T-helper 17 cell (primary cell): ENCODE measurements at places on chromosomes 16 and 17.

DNA sequence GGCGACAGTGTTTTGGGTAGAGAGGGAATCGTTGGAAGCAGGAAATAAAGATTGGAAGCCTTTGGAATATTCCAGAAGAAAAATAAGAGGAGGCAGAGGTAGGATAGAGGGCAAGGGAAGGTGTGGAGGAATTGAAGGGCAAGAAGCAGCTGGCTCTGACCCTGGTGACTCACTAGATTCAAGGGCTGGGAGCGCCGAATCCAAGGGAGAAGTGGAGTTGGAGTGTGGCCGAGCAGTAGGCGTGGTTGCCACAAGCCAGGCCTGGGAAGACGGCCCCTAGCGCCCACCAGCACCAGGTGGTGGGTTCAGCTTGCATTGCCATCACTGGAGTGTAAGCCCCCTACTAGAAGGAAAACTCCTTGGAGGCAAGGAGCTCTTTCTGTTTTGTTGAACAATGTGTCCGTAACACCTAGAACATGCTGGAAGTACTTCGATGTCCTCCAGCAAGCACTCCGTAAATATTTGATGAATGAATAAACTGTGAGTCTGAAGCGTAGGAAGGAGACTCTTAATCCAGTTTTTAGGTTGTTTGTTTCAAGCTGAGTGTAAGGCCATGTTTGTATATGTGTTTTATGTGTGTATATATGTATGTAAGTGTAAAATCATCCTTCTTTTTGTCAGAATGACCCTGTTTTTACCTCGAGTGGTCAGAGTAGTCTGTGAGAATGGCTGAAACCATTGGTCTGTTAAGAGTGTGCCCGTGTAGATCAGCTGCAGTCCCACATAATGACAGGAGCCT, 139.5 kb downstream of the CMIP start:
- DNase-seq = no peak

DNA sequence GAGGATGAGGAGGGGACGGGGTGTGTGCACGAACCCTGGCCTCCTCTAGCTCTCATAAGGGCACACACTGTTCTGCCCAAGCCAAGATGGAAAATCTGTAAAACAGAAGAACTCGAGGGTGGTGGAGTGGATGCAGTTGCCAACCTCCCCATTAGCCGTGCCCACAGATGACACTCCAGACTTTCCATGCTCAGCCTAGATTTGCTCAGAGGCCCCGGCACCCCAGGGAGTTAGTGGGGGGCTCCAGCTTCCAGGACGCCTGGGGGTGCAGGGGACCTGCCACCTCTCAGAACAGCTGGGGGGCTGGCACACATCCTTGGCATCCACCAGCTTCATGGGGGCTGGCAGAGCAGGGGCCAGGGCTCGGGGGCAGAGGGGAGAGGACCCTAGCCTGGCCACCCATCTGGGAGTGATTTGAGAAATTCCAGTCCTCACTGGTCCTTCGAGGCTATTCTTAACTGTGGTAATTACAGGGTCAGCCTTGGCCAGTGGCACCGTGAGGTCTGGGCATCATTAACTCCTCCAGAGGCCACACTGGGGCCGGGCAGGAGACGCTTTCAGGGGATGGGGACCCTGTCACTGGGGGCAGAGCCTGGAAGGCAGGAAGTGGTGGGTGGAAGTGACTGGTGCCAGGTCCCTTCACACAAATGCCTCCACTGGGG, 14.3 kb downstream of the VASN start:
- no peak for DNase-seq

DNA sequence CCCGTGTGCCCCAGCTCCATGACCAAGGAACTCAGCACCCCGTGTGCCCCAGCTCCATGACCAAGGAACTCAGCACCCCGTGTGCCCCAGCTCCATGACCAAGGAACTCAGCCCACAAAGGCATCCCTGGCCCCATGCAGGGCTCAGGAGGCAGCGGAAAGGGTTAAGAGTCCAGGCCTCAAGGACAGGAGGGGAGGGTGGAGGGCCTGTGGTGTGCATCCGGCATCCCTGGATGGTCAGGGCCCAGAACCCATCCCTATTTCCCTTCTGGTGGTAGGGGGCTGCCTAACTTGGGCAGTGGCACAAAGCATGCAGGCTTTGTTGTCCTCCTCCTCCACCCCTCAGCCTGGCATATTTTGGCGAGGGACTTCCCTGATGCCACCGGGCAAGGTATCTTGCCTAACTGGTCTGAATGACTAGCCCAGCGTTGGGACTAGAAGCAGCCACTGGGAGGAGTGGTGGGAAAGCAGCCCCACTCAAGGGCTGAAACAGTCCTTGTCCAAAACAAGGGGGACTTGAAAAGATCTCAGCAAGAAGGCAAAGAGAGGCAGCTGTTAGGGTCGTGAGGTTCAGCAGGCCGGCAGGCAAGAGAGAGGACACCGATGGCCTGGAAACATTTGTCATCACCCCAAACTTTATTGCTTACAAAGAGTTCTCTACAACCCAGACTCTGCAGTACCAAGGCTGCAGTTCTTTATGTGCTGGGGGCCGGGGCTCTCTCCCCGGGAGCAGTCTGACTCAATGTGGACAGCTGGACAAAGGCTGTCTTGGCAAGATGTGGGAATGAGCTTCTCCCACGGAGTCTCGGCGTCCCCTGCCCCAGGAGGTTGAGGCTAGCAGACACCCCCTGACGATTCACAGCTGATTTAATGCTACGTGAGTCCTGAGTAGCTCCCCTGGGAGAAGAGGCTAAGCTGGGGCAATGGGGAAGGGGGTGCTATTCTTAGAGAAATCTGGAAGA, 902 bp upstream of the SPATA32 start:
- no peak for DNase-seq

DNA sequence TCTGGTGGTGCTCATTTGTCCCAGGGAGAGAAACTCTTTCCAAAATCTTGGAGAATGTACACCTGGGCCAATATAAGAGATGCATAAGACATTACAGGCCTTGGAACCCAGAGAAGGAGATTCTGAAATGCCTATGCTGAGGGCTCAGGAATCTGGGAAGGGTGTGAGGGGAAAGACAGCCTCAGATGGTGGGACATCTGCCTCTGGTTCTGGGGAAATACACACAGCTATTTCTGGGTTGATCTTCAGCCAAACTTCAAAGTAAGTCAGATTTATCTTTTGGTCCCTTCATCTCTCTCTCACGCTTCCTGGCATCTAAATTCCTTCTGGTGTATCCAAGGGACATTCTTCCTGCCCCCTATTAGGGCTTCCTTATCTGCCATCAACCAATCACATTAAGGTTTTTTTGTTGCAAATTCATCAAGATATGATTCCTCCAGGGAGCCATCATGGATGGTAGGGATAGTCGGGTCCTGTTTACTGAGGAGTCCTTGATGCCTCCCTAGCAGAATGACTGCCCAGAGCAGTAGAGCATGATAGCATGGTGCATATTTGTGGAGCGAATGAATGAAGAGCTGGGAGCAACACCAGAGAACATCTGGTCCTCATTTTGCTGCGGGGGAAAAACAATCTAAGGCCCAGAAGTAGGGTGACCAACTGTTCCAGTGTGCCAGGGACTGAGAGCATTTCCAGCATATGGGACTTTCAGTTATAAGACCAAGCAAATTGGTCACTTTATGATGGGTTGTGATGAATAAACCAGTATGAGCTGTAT, 35.7 kb upstream of the DYNLL2 start:
- DNase-seq = no peak

GRCh38 chr16:75062976-75063346, 53.6 kb downstream of the LDHD start:
- no peak for DNase-seq

- no peak for DNase-seq
Observed at GRCh38 chr16:8975039-8975438, 11.3 kb upstream of the USP7 start.

DNA sequence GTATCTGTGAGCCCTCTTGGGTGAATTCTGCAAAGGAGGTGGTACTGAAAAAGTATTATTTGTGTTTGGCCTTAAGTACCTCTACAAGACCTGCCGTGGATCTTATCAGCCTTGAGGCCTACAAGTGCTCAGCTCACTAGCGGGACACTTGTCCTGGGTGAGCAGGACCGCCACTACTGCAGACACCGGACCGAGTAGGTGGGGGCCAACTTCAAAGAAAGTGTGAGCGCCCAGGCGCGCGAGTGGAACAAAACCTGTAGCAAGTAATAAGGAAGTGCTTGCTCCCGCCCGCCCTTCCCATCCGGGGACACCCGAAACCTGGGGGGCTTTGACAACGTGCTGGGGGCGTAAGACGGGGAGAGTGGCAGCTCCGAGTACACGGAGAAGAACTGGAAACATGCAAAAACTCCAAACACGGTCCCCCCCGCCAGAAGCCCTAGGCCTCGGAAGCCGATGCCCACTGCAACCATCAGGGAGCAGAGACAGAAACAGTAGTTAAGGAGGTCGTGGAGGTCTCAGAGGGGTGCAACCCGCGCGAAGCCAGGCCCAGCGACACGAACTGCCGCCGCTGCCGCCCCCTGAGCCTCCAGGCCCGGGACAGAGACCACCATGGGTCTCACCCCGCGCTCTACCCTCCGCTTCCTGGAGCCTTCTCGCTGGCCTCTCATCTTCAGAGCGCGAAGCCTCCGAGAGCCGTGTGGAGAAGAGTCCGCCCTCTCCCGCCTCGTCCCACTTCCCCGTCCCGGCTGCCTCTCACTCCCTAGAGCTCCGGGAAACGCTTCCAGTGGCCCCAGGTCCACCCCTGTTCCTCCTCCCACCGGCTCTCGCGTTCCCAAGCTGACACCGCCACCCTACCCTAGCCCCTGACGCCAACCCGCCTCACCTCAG, 537 bp downstream of the CNOT1 start:
- peak; percentile 17 for DNase-seq

GRCh38 chr17:45172541-45173286, 11.0 kb downstream of the HEXIM2 start:
- no peak for DNase-seq

- DNase-seq = no peak
Observed at GRCh38 chr17:42520540-42520951, 15.5 kb upstream of the NAGLU start.

GRCh38 chr17:12296209-12296625, 275.5 kb downstream of the MAP2K4 start:
- DNase-seq = no peak

DNA sequence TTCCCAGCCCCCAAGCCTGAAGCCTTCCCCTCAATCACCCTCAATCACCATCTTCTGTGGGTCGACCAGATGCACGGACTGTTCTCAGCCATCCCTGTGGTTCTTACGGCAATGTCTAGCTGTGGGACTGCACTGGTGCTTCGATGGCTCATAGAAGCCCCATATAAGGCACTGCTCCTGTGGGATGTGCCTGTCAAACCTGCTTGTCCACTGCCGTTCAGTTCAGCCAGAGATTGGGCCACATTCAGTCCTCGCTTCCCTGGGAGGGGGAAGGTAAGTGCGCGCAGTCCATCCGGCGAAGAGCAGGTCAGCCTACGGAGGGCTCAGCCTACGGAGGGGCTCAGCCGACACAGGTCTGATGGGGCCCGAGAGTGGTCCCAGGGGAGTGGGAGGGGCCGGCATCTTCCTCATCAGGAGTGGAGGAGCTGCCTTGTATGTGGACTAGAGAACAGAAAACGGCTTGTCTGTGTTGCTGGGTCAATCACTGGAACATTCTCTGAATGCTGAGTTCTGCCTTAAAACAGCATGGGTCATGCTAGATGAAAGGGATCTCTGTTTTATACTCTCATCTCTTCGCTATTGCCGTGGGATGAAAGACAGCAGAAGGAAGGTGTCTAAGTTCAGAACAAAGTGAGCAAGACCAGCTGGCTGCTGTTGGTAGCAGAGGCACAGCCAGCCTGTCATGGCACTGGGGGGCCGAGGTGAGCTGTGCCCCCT, at the start of gene CARD14:
CARD14 (plus strand) TSS at position 247 of the 717 bp plus-strand sequence. CDS start 11,409 bp downstream, outside the sequence.
- DNase-seq = no peak

GRCh38 chr16:85512808-85513115, 100.4 kb upstream of the GSE1 start:
- no peak for DNase-seq

DNA sequence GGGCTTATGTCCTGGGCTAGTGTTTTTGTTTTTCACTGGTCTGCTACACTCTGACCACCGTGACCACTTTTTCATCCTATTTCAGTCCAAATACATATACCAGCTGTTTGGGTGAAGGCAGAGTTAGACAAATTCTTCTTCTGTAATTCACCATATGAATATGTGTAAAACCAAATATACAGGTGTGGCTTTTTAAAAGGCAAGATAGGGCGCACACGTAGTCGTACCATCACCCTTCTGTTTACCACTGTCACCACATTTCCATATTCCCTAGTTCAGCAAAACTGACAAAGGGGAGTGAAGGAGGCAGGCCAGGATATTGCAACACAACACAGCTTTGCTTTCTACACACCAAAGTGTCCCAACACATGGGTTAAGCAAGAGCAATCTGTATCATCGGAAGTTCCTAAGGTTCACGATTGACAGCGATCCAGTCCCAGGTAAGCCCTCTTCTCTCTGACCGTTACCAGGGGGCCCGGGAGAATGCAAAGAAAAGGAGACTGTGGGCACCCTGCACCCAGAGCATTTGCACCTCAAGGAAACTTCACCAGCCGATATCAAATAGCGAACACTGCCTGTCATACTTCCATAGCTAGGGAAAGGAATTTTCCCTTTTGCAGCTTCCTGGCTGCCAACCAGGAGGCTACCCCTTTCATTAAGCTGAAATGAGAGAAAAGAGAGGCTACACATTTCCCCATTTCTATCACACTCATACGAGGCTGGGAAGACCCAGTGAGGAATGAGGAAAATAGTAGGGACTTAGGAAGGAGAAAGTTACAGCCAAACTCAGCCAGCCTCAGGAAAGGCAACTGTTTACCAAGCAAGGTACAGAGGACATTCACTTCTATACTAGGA, 23.1 kb downstream of the CREBBP start:
- DNase-seq = no peak

DNA sequence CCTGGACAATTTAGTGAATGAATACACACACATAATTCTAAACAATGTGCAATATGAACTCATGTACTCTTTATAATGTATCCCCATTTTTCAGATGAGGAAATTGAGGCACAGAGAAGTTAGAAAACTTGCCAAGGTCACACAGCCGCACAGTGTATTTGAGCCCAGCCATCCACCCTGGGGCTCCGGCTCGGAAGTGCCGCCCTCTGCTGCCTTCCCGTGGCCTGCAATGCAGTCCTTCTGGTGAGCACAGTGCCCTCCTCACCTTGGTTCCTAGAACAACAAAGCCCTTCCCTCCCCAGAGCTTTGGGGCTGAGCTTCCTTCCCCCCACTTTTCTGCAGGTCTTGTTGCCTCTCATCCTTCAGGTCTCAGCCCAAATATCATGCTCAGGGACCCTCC, 63.7 kb downstream of the C16orf78 start:
- no peak for DNase-seq

- peak; percentile 17 for DNase-seq
Observed at GRCh38 chr17:4175921-4176807, 33.2 kb downstream of the CYB5D2 start.

DNA sequence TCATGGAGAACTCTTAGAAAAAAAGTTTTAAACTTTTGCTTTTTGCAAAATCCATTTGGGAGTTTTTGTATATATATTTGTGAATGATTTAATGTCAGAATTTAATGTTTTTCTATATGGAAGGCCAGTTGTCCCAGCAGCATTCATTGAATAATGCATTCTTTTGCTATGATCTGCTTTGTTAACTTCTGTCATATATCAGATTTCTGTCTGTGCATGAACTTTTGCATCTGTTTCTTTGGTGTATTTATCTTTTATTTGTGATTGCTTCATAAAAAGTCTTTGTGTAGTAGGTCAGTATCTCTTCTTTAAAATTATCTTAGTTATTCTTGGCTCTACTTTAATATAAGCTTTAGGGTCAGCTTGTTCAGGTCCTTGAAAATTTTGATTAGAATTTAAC, 84.2 kb downstream of the MAP2K4 start:
- no peak for DNase-seq
